ENCODE measurements at places on chromosomes 4 and X.

DNA sequence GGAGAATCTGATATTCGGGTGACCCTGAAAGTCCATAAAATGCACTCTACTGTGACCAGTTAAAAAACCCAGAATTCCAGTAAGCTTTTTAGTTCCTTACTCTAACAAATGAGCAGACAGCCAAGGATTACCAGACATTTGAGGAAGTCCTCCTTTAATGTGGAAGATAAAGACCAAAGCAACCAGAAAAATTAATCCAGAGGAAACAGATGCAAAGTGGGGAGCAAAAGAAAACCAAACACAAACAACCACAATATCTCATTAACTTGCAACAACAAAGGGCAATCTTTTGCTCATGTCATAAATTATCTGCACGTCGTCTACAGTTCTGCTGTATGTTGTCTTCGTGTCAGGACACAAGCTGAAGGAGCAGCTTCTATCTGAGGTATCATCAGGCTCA lies 164.4 kb downstream of the PJA1 start:
- DNase-seq, result no peak

- DNase-seq, result no peak
Observed at GRCh38 chrX:119486745-119487144, 18.5 kb downstream of the SLC25A5 start.

DNA sequence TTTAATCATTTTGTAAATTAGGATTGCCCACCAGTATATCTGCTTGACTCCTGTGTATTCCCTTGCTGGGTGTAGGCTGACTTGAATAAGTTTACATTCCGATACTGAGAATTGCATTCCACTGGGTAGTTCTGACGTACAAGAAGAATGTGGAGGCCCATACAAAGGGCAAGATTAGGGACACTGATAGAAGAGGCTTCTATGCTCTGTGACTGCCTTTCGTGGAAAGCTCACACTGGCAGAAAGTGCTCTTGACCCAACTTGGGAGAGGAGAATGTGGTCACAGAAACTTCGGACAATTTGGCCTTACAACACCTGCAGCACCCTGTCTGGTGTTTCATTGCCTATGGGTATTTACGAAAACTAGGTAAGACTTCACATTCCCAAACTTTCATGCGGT lies 126.3 kb downstream of the RAPGEF2 start:
- no peak for DNase-seq

- DNase-seq, result no peak
Observed at GRCh38 chr4:82744284-82744968, 54.2 kb downstream of the SCD5 start.

GRCh38 chr4:74206088-74206825 lies 48.3 kb downstream of the MTHFD2L start:
- DNase-seq, result no peak

GRCh38 chrX:122818068-122818467 lies 366.0 kb upstream of the GRIA3 start:
- DNase-seq, result no peak

GRCh38 chr4:97910005-97910404 lies 233.3 kb downstream of the STPG2 start:
- DNase-seq, result no peak

DNA sequence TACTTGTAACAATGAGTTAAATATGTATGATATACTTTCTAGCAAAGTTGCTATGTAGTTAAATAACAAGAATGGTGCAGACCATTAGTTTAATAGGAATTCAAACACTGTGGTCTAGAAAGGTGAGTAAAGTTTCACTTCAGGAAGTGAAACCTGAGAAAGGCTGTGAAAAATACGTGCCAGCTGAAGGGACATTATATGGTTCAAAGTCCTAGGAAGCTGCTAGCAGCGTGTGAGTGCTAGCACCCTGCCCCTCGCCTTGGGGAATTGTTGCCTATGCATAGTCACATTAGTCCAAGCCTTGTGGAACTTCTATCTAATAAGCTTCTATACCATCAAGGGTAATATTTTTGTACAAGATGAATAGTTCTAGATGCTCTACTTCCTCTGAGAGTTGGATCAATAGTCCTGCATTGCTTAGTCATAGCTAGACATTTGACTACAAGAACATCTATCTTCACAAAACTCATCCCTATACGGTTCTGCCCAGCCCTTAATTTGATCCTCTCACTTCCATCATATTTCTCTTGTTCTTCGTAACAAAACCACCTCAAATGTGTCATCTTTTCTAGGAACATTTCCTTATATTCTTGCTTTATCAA lies 45.8 kb upstream of the ARSJ start:
- DNase-seq, result no peak

GRCh38 chrX:123809854-123810375 lies 49.9 kb upstream of the XIAP start:
- no peak for DNase-seq

- DNase-seq, result no peak
Observed at GRCh38 chr4:165592386-165592785, 213.6 kb downstream of the CPE start.

DNA sequence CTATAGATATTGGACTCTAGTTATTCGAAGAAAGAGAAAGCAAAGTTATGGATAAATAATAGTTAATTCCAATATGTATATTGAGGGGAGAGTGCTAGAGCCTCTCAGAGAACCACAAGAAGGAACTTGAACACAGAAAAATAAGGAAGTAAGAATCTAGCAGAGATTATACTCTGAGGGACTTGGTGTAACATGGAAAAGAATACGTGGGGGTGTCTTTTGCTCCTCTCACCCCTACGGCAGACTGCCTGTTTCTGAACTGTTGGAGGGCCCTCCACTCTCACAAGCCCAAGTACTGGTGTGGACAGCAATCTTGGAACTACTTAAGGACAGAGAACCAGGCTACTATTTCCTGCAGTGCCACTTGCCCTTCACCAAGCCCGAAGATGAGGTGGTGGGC lies 1174.4 kb upstream of the PCDH10 start:
- peak; percentile 1 for DNase-seq

- DNase-seq, result no peak
Observed at GRCh38 chrX:68997911-68998310, 167.3 kb downstream of the PJA1 start.

GRCh38 chrX:100812216-100813158 lies 7.7 kb upstream of the CSTF2 start:
- no peak for DNase-seq

- DNase-seq, result no peak
Observed at GRCh38 chr4:11702886-11703557, 274.3 kb upstream of the HS3ST1 start.

DNA sequence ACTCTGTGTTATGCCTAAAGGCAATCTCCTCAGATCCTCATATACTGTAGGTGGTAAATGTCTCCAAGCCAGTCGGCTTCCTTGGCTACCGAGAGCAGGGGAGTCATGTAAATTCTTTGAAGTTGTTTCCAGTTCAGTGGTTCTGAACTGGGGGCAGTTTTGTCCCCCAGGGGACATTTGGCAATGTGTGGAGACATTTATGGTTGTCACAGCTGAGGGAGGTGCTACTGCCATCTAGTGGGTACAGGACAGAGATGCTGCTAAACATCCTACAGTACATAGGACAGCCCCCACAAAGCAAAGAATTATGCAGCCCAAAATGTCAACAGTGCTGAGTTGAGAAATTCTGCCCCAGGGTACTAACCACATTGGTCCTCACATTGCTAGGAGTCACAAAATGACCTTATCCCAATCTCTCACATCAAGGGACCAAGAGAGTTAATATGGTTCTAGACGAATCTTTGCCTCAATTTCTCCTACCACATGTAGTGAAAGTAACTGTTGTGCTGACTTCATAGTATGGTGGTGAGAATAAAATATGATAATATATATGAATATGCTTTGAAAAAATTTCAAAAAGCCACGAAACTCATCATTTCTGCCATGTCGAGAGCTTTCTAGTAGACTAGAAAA lies 104.4 kb upstream of the ARHGAP24 start:
- no peak for DNase-seq

DNA sequence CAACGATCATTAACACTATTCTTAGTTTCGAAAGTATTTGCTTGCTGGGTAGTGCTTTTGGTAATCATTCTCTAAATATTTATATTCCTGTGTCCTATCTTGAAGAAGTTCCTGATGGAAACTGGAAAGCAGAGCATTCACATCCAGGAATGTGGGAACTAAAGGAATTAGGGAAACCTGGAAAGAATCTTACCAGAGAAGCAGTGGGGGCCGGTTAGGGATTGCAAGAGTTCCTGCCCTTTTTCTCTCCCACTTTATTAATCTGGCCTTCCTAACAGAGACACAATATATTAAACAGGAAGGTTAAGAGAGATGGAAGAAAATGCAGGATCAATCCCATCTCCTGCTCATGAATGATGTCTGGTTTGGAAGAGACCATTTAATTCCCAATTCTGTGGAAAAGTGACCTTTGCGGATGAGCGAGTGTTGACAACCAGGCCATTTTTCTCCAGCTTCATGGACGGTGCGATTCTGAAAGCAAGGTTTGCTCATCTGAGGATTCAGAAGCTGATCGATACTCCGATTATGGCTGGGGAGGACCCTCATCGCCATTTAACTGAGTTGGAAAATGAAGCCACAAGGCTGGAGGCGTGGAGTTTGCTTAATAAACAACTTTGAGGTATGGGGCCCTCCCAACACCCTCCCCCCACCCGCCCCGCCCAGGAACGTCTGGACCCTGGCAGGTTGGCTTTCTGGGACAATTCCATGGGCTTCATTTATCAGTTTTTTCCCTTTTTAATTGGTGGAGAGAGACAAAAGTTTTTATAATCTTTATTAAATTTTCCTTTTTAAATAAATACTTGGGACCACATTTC lies 52.3 kb downstream of the C4orf51 start:
- DNase-seq, result no peak

- DNase-seq, result no peak
Observed at GRCh38 chrX:119895843-119896326, at the start of gene AKAP14. AKAP14 (plus strand) TSS chrX:119895893; CDS start chrX:119903224, 7,331 bp downstream.

GRCh38 chr4:130486841-130487240 lies 1390.9 kb downstream of the C4orf33 start:
- no peak for DNase-seq

GRCh38 chr4:10115797-10116568 lies 616 bp downstream of the WDR1 start:
- DNase-seq, result no peak

DNA sequence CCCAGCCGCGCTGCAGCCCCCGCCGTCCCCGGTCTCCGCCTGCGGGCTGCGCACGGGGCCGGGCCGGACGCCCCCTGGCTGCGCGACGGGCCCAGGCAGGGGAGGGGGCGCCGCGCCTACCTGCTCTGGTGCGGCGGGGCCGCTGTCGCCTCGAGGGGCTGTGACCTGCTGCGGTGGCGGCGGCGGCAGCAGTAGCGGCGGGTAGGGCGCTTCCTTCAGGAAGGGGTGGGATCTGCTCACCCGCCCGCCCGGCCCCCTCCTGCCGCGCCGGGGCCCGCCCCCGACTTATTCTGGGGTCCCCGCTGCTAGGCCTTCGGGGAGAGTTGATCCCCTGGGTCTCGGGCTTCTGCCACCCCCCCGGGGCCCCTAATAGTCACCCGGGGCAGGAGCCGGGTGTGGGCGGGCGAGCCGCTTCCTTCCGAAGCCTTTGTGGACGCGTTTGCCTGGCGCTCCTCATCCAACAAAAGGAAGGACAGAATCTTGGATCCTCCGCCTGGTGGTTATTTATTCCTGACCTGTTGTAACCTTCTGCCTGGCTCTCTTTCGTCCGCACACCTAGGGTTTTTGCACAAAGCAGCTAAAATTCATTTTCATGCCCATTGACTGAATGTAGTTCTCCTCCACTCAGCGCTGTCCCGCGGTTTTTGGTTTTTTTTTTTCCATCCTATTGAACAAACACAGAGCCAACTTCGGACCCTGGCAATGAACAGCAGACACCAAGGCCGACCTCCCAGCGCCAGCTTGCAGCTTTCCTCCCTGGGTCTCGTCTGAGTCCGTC lies at the start of gene TMEM150C:
Gene TMEM150C, minus strand, starts transcription at position 203 of the 778 bp plus-strand sequence. CDS start 57,331 bp downstream, outside the sequence.
- DNase-seq, result no peak

- DNase-seq, result no peak
Observed at GRCh38 chr4:111689214-111689613, 456.0 kb upstream of the FAM241A start.

- DNase-seq, result no peak
Observed at GRCh38 chr4:33941854-33942253, 2302.5 kb downstream of the ARAP2 start.

GRCh38 chrX:54182194-54182863 lies 725 bp downstream of the FAM120C start:
- DNase-seq, result no peak

- no peak for DNase-seq
Observed at GRCh38 chrX:19753368-19753767, 134.0 kb downstream of the SH3KBP1 start.

DNA sequence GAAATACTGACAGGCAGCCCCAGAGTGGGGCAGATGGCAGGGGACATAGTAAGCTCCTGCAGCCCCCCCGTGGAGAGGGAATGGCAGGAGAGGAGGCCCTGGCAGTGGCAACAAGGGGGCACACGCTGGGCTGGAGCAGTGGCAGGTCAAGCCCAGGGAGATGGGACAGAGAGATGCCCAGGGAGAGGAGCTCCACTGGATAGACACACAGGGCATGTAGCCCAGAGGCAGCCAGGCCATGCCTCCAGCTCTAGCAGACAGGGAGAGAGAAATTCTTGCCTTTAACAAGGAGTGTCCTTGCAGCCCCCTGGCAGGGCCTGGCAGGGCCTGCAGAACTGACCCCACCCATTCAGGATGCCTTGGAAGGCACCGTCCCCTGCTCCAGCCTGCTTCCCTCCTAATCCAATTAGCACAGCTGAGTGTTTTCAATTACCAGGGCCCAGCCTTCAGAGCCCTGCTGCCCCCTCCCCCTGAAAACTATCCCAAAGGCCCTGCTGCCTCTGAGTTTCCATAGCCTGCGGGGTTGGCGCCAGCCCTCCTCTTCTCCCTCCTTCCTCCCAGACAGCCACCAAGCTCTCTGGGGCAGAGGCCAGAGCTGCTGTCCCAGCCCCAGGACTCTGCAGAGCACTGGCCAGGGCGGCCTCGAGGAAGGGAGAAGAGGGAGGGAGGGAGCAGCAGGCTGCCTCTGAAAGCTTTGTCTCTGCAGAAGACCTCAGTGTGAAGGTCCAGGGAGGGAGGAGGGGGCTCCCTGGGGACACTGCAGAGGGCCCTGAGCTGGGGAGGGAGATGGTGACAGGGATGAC lies 12.5 kb downstream of the L1CAM start:
- no peak for DNase-seq

GRCh38 chr4:101885574-101885973 lies 95.0 kb downstream of the BANK1 start:
- DNase-seq, result no peak
